ENCODE measurements at places on chromosomes 11 and 22.
A peak's percentile ranks its signal among the peaks of the same experiment; 100 is the strongest.

DNA sequence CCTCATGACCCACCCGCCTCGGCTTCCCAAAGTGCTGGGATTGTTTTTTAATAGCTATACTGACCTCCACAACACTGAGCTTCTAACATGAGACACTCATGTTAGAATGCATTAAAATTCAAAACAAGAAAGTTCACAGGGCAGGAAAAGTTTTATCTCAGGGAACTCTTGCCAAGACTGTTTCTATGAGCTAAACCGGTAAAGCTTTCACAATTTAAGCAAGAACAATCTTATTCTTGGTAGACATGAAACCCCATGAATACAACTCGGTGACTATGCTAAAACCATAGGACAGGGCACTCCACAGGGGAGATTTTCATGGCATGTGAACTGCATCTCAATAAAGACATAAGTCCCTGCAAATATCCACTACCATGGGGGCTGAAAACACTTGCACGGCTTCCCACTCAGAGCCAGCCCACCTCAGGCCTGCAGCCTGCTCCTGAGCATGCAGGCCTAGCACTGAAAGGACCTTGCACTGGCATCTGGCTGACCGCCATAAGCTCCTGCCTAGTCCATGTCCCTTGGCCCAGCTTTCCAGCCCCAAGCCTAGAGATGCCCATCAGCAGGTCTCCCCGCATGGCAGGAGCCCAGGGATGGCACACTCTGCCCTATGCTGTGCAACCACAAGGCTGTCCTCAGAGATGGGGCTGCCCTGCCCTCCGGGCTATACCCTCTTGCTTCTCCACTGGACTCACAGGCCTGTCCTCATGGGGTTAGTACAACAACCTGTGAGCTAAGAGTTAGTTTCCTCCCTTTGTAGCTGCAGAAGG lies 58.4 kb downstream of the DGCR2 start:
- DNase-seq = no peak

- DNase-seq = no peak
Measured at GRCh38 chr11:103494491-103494890, 385.3 kb downstream of the DYNC2H1 start.

- DNase-seq = no peak
Measured at GRCh38 chr11:45274206-45274605, 11.9 kb downstream of the SYT13 start.

GRCh38 chr11:2107521-2107920 lies 31.7 kb downstream of the IGF2 start:
- no peak for DNase-seq

- DNase-seq = no peak
Measured at GRCh38 chr22:22021162-22021750, 38.7 kb upstream of the TOP3B start.

GRCh38 chr11:1574238-1574932 lies 2.3 kb upstream of the DUSP8 start:
- DNase-seq = peak; percentile 47

- DNase-seq = peak; percentile 59
Measured at GRCh38 chr22:39003165-39003638, 10.9 kb upstream of the APOBEC3C start.

DNA sequence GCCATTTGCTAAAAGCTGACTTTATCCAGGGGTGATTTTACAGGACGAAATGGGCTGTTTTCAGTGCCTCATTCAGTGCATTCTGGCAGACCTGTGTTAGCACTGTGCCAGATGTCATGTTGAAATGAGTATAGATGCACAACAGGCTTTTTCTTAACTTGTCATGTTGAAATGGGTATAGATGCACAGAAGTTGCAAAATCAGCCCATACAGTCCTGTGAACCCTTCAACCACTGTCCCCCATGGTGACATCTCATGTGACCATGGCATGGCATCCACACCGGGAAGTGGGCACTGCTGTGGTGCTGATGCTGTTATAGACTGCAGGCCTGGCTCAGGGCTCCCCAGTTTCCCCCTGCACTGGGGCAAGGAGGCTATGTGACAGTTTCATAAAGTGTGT lies 2.5 kb downstream of the TALDO1 start:
- DNase-seq = no peak
